ENCODE measurements at places on chromosomes 1 and 21.

GRCh38 chr1:2419416-2419815, 7.1 kb upstream of the PEX10 start:
- DNase-seq, result no peak

DNA sequence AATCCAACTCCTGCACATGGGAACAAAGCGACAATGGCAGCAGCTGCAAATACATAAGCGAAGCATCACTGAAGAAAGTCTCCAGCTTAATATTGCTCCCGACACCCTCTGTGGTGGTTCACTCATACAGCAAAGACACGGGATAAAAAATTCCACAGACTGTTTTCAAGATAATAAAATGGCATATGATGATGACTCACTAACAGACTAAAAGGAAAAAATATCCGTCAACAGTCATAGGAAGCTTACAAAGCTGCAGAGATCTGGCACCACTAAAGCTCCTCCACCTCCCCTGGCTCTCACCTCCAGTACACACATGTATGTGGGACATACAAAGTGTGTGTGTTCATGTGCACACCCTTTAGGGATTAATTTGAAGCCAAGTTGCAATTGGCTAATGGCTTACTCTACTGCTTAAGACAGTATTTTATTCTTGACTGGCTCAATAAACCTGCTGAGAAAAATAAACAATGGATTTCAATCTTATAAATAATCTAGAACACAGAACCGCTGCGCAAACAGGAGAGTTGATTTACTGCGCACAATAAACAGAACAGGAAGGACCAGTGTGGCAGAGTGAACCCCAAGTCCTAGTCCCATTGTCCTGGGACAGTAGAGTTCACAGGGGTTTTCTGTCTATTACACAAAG, 94.4 kb downstream of the SLC45A1 start:
- peak; percentile 90 for DNase-seq

- DNase-seq, result no peak
These were observed 1359.6 kb downstream of the PLA2G4A start for GRCh38 chr1:188188317-188188716.

DNA sequence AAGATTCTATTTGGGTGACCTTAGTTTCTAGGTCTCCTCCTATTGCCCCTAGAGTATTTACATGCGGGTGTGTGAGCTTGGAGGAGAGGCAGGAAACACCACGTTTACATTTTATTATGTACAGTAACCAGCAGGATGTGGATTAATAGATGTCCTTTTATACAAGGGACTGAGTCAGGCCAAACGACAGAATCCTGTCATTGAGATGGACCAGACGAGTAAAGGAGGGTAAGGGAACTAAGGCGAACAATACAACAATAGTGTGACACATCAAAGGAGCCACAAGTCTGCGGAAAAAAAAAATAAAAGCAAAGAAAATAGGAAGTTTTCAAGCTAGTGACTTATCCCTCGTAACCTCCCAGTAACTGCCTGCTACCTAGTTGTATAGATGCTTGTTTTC, 151.1 kb downstream of the GABPA start:
- DNase-seq, result no peak

- no peak for DNase-seq
These were observed 16.3 kb downstream of the DPYD start for GRCh38 chr1:97904534-97904933.

GRCh38 chr1:110464340-110464739, 13.4 kb downstream of the PROK1 start:
- peak; percentile 44 for DNase-seq

GRCh38 chr1:186511761-186512637, 51.1 kb upstream of the PDC start:
- peak; percentile 41 for DNase-seq

DNA sequence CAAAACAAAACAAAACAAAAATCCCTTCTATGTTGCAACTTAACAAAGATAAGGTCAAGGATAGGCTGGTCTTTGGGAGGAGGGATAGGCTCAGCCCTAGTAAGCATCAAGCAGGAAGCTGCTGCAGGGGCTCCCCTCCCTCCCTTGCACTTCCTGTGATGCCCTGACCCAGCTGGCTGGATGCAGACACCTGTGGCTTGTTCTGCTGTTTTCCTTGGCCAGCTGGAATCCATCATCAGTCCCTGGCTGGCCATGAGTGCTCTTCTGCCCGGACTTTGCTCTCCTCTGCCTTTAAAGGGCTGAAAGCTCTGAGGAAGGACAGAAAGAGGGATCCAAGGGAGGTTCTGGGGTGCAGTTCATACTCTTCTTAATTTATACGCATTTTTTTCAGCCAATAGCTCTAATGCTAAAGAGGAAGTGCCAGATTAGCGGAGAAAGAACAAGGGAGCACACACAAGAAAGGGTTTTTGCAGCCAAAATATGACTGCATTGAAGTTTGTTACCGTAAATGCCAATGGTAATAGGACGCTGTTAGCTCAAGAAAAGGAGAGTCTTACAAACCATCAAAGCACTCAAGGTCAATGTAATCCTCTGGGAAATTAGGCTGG, 19.9 kb upstream of the UBE2U start:
- no peak for DNase-seq

- no peak for DNase-seq
These were observed 1.2 kb upstream of the HSPB7 start for GRCh38 chr1:16018749-16019643.

DNA sequence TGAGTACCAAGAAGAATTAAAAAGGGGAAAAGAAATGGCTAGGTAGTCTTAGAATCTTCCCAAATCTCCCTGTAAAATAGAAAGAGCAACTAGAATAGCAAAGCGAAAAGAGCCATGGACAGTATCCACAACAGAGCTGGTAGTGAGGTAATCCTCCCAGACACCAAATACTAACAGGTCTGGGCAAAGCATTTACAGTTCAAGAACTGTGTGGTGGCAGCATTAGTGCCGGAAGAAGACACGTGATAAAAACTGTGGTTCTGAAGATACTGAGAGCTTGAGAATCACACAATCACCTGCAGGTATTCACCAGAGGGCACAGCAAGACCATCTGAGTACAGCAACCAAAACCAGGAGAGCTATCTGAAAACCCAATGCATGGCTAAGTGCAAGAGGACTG, 31.8 kb upstream of the OLIG2 start:
- no peak for DNase-seq

GRCh38 chr1:53605181-53605580, 133.8 kb downstream of the GLIS1 start:
- DNase-seq, result no peak

- no peak for DNase-seq
These were observed 35.5 kb downstream of the IGFN1 start for GRCh38 chr1:201226178-201226514.

GRCh38 chr1:99228153-99228552, 36.1 kb upstream of the PLPPR4 start:
- DNase-seq, result no peak

- DNase-seq, result peak; percentile 73
These were observed 202.4 kb upstream of the L1TD1 start for GRCh38 chr1:61992257-61992656.

DNA sequence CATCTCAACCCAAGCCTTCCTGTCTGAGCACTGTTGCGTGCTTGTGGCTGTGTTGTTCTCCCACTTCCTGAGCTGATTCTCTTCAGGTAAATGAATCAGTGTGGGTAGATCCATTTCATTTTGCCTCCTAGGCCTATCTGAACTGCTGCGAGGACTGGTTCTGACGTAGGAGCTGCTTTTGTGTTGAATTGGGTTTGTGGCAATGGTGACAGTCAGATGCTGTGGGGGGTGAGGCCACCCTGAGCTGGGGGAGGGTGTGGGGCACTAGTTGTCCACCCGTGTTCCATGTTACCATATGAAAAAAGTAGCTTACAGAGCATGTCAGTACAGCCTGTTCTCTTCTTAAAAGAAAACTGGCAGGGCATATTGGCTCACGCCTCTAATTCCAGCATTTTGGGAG, 81.5 kb downstream of the MRPS6 start:
- DNase-seq, result no peak

- no peak for DNase-seq
These were observed 27.7 kb upstream of the LRRC7 start for GRCh38 chr1:69540052-69540451.

- DNase-seq, result peak; percentile 52
These were observed 169.4 kb downstream of the ASTN1 start for GRCh38 chr1:176994931-176995596.

DNA sequence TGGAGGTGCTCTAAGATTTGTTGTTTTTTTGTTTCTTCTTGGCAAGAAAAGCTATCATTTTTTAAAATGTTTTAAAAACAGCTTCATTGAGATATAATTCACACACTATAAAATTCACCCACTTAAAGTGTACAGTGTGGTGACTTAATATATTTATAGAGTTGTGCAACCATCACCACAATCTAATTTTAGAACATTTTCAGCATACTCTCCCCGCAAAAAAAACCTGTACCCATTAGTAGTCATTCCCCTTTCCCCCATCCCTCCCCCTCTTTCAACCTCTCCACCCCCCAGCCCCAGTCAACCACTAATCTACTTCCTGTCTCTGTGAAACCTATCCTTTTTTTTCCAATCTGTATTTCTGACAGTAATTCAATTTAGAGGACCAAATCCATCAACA, 30.6 kb downstream of the ZC3H11B start:
- peak; percentile 87 for DNase-seq

GRCh38 chr1:164801791-164802502, 243.0 kb downstream of the PBX1 start:
- DNase-seq, result no peak

DNA sequence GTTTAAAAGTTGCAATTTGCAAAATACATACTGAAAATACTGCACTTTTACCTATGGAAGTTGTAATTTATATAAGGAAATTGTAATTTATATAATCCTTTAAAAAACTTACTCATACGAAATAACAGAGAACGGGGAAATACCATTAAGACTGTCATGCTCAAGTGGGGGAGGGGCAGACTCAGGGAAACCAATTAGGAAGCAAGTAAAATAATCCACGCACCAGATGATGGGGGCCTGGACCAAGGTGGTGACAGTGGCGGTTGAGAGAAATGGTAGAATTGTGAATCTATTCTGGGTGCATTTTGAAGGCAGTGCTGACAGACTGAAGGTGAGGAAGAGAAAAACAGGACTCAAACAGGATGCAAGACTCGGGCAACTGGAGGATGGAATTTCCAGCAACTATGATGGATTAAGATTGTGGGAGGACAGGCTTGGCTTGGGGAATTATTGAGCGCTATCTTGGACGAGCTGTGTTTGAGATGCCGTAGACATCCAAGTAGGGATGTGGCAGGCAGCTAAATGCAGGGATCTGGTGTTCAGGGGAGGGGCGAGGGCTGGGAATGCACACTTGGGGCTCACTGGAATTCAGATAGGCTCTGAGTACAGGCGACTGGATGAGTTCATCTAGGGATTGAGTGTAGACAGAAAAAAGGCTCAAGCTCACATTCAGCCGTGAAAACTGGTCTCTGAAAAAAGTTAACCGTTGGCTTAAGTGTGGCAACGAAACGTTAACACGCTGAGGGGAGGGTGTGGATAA, 977 bp downstream of the LCA5L start:
- peak; percentile 79 for DNase-seq

DNA sequence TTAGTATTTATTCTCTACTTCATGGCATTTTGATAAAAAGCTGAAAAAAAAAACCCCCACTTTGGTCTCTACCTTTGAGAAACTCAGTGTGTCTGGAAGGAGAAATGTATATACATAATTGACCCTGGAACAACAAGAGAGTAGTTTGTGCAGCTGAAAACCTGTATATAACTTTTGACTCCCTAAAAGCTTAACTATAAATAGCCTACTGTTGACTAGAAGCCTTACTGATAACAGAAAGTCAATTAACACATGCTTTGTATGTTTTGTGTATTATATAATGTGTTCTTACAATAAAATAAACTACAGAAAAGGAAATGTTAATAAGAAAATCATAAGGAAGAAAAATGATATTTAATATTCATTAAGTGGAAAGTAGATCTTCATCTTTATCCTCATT, 88.0 kb downstream of the NEK7 start:
- DNase-seq, result no peak

GRCh38 chr1:48848035-48848434, 71.3 kb upstream of the BEND5 start:
- DNase-seq, result no peak

DNA sequence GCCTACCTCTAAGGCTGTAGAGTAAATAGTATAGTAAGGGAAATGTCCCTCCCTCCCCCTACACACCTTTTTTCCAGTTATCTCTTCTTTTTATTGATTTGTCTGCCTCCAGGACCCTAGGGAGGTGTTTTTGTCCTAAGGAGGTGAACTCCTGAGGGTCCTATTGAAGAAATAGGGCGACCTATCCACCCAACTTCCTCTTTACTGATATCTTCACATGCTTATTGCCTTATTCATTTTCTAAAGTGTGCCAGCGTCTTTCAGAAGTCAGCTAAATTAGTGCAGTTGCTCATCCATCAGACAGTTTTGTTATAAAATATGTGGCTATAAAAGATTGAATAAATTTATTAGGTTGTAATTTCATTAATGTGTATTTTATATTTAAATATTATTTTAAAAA, 5.9 kb downstream of the BACH1 start:
- no peak for DNase-seq

- DNase-seq, result no peak
These were observed 31.4 kb upstream of the COL6A1 start for GRCh38 chr21:45949928-45950739.

GRCh38 chr1:111551623-111552411, 48.4 kb upstream of the ADORA3 start:
- DNase-seq, result no peak

DNA sequence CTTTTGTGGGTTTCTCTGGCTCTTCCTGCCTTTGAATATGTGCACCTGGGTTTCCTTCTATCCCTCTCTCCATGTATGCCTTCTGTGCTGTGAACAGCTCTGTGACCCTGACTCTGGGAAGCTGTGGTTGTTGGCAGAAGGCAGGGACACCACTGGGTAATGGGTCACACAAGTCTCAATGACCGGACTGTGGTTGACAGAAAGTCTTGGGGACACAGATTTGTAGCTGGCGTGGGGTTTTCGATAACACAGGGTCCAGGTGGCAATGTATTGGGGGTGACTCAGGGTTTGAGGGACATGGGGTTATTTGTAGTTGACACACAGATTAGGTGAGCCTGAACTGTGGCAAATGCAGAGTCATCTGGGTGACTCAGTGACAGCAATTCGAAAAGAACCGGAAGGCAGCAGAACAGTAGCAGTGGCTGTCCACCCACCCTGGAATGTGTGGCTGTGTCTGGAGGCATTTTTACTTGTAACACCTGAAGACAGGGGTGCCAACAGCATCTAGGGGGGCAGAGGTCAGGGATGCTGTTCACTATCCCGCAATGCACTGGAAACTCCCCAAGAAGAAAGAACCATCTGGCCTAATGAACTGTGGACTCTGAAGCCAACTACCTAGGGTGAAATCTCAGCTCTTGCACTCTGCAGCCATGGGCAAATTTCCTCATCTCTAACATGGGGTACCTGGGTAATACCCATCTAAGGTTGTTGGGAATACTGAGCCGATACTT, 13.0 kb upstream of the SLC6A9 start:
- no peak for DNase-seq

GRCh38 chr1:227459326-227459841, 104.0 kb upstream of the ZNF678 start:
- peak; percentile 52 for DNase-seq

DNA sequence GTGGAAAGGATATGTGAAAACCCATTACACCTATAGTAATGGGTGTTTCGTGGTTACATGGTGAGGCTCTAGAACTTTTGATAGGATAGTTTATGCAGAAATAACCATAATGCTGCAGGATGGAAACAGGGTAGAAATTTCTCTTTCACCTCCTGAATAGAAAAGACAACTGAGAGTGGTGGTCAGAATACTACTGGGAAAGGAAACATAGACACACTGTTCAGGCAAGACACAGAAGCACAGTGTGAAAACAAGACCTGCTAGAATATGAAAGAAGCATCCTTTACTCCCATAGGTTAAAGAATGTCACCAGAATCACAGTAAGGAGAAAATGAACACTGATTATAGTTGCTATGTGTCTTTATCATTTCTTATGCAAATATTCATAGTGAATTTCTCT, 496.6 kb downstream of the DPYD start:
- DNase-seq, result no peak
